ENCODE measurements at places on chromosomes 1 and 21. TPM values are rescaled to one million over a fixed set of nuclear protein-coding genes. Genes with fewer than 3 reads are reported as not detected.
A peak's percentile ranks its signal among the peaks of the same experiment; 100 is the strongest.

DNA sequence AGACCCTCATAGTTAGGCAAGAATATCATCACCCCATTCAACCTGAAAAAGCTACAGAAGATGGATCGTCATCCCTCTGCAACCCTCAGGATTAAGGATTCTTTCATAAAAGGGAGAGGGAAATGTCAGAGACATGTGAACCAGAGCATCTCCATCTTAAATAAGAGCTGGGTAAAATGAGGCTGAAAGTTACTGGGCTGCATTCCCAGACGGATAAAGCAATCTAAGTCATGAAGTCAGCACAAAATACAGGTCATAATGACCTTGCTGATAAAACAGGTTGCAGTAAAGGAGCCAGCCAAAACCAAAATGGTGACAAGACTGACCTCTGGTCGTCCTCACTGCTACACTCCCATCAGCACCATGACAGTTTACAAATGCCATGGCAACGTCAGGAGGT, 22.6 kb downstream of the PRDX6 start:
- DNase-seq: no peak

GRCh38 chr1:211135342-211135950, 1.5 kb upstream of the KCNH1 start:
- peak; percentile 51 for DNase-seq

The RAB42 gene
- total RNA-seq: 3.2 TPM

The GFI1 gene
- total RNA-seq: not detected

- DNase-seq: no peak
Measured at GRCh38 chr1:8427493-8427892, 109.6 kb downstream of the SLC45A1 start.

GRCh38 chr21:38839328-38840286, 33.9 kb downstream of the ETS2 start:
- DNase-seq: peak; percentile 70

DNA sequence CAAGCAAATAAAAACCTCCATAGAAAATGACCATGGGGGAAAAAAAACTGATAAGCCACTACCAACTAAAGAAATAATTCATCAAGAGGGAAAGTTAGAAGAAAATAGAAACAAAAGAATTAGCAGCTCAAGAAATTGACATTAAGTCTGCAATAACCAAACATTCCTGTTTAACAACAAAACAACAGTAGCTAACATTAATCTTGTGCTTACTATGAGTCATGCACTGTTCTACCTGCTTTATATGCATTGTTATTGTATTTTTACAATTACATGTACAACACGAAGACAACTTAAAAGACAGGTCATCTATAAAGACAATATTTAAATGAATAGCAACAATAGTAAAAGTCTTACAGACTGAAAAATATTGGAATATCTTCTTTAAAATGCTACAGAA, 34.4 kb upstream of the LRRC7 start:
- no peak for DNase-seq

DNA sequence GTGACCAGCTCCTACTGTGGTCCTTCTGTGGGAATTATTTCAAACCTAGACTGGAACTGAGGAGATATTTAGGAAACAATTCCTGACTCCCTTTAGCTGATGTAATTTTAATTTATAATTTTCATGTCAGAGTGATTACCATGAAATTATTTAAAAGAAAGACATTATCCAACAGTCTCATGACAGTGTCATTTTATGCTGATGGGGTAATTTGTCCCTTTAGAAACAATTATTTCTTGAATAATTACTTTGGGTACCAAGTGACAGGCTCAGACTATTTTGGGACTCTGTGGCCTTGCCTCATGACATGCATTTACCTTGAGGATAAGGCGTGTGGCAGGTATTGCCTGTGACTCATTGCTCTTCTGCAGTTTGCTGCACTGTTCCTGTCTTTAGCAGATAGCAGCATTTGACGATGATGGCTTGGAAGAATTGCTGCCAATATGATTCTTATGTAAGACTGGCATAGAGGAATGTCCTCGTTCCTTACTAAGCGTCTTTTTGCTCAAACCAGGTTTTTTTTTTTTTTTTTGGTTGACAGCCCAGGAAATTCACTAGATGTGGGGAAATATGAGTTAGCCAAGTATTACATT, 206.0 kb upstream of the HMCN1 start:
- DNase-seq: no peak

DNA sequence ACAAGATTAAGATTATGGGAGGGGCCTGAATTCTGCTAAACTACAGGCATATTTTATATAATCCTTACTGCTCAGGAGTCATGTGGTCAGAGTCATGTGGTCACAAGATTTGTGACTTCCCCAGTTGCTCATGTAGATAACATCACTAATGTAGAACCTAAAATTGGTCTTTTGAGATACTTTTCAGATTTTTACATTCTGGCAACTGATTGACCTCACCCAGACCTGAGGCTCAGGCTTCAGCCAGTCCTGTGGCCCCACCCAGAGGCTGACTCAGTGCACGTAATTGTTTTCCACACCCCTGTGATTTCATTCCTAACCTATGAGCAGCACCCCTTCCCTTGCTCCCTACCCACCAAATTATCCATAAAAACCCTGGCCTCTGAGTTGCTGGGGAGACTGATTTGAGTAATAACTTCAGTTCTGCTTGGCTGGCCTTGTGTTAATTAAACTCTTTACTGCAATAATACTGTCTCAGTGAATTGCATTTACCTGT, 41.7 kb upstream of the ZNF326 start:
- peak; percentile 59 for DNase-seq

DNA sequence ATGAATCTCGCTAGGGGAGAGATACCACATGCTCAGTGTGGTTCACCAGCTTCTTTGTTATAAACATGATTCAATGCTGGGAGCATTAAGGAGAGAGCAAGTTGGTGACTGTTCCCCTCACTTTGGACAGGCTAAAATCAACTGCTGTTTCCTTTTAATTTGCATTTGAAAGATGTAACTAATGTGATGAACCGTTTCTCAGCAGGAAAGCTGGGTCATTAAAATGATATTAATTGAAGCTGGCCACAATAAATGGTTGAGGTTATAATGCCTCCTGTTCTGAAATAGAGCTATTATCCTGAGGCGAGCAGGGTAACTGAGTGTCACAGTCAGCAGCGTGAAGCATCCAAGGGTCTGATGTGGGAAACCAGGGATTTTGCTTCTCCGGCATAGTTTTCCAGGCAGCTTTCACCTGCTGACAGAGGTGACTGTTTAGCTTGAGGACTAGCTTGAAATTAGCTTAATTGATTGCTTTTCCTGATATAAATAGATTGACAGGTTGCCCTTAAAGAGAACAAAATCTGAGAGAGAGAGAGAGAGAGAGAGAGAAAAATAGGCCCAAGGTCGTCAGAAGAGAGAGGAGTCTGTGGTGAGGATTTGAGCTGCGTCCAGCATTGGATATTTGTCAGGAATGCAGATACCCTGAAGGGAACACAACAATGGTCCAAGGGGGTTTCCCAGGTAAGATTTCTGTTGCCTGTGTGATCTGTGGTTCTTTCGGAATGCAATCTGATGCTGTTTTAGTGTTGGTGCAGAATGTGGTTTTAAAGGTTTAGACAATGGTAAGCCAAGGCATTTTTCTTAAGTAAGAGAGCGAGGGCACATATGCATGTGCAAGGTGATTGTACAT, 209.7 kb downstream of the PATJ start:
- DNase-seq: no peak

GRCh38 chr1:159800177-159800930, 1.8 kb upstream of the FCRL6 start:
- DNase-seq: no peak

GRCh38 chr21:17488620-17489019, 24.2 kb upstream of the CXADR start:
- peak; percentile 11 for DNase-seq

DNA sequence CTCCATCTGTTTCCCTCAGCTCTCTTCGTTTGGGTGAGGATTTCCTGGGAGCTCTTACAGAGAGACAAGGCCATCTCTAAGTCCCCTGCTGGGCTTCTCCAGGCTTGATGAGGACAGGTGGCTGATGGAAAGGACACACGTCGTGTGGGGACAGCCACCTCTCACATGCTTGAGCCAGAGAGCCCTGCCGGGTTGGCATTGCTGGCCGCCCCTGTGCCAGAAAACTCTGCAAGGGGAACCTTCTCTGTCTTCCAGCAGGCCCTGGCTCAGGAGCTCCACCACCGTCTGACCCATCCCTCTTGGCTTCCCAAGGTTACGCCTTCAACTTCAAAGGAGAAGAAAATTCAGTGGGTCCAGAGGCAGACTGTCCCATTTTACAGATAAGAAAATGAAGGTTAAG, 82.8 kb downstream of the CASZ1 start:
- no peak for DNase-seq

The DIRAS3 gene
- total RNA-seq: 3.4 TPM

GRCh38 chr1:228377664-228378089, 29.0 kb downstream of the TRIM11 start:
- DNase-seq: no peak

DNA sequence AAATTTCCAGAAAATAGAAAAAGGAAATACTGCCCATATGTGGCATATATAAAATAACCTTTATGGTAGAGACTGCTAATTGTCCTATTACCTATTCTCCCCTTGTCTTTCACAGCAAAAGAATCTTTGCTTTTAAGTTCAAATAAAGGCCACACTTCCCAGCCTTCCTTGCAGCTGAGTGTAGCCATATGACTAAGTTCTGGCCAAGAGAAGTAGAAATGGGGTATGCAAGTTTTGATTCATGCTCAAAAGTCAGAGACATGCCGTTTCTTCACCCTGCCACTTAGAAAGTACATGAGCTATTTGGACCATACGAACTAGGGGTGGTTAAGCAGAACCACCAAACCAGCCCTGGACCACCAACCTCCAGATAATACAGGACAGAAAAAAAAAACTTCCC, 18.3 kb upstream of the S100A2 start:
- DNase-seq: no peak

DNA sequence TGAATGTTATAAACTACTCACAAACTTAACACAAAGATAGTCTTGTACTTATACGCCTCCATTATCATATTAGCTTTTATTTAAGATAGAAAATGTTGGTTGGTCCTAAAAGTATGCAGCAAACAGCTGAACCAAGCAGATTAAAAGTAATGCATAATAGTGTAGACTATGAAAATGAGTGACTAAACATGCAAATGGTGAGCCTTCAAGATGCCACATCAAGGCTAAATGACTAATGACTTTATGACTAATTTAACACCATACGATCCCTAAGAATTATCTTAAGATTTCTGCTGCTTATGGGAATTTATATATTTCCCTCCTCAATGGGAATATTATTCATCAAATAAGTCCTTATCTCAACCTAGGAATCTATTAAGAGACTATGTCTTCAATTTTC, 4.6 kb downstream of the GPATCH2 start:
- DNase-seq: no peak

- peak; percentile 61 for DNase-seq
Measured at GRCh38 chr1:53244141-53244540, 5.8 kb upstream of the MAGOH start.

The PROX1 gene
- total RNA-seq: 86.7 TPM
